ENCODE measurements at places on chromosomes 16 and 17.

GRCh38 chr16:81758376-81758775, 20.7 kb upstream of the PLCG2 start:
- DNase-seq: no peak

DNA sequence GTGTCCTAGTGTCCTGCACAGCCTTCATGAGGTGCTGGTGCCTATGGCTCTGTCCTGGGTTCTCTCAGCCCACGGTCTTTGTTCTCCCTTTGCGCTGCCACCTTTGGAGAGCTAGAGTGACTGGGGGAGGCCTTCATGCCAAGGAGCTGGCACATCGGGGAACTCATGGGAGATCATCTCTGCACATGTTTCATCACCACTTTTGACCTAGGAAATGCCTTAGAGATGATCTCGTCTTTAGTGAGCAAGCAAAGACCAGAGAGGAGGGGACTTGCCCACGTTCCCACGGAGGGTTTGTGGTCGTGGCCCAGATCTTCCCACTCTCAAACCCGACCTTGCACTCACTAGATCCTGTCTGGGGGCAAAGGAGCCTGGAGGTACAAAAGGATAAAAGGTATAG, 23.5 kb downstream of the TBX4 start:
- no peak for DNase-seq

GRCh38 chr17:78206298-78206697, 7.8 kb upstream of the BIRC5 start:
- DNase-seq: no peak

DNA sequence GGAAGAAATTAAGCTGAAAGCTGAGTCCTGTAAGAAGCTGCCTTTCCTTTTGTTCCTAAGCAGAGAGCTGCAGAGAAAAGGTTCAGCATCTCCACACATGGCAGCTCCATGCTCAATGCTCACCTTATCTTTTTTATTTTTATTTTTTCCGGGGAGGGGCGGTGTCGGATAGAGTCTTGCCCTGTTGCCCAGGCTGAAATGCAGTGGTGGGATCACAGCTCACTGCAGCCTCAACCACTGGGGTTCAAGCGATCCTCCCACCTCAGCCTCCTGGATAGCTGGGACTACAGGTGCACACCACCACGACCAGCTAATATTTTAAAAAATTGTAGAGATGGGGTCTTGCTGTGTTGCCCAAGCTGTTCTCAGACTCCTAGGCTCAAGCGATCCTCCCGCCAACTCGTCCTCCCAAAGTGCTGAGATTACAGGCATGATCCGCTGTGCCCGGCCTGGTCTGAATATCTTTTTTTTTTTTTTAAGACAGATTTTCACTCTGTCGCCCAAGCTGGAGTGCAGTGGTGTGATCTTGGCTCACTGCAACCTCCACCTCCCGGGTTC, 28.3 kb upstream of the CIBAR2 start:
- no peak for DNase-seq

DNA sequence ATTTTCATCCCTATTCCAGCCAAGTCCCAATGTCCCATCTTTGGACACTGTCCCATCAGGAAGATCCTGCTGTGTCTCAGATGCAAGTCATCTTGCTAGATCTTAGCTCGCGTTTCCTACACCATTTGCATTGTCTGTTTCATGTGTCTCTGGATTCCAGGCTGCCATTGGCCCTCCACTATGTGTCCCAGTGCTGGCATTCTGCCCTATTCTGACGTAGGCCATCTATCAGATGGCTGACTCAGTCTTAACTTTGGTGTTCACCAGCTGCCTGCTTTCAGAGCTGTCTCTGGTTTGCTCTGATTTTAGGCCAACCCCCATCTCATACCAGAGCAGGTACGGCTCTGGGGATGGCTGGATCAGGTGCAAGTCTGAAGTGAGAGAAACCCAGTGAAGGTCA, 300.9 kb upstream of the ASIC2 start:
- DNase-seq: no peak

- DNase-seq: no peak
Observed at GRCh38 chr16:66065925-66066324, 300.6 kb upstream of the CDH5 start.

GRCh38 chr16:1929578-1930337, 11.5 kb upstream of the HS3ST6 start:
- DNase-seq: peak; percentile 24

GRCh38 chr17:42251115-42251514, 25.1 kb downstream of the STAT5B start:
- no peak for DNase-seq

- no peak for DNase-seq
Observed at GRCh38 chr17:79618383-79619067, 7.7 kb upstream of the RBFOX3 start.

GRCh38 chr17:1366234-1366633, 33.8 kb downstream of the YWHAE start:
- no peak for DNase-seq

DNA sequence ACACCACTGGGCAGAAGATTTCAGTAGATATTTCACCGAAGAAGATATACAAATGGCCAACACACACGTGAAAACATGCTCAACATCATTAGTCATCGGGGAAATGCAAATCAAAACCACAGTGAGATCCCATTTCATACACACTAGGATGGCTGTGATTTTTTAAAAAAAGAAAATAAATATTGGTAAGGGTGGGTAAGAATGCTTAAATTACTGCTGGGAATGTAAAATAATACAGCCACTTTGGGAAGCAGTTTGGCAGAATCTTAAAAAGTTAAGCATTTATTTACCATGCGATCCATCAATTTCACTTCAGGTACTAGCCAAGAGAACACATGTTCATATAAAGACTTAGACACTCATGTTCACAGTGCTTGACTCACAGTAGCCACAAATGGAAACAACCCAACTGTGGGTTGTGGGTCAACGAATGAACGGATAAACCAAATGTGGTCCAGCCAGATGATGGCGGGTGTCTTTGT, 6.5 kb upstream of the C16orf74 start:
- DNase-seq: no peak

DNA sequence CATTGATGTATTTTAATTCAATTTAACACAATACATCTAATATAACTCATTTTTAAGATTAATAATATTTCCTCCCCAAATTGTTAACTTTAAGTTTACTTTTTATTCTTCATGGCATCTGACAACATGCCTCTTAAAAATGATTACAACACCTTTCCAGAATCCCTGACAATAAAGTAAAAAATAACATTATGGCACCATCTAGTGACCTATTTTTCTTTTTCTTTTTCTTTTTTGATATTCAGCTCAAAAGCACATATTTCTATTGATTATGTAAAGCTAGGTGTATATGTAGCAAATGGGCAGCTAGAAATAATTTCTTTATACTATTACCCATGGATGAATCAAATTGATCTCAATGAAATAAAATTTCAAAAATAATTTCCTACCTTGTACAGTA, 834.3 kb upstream of the CDH8 start:
- no peak for DNase-seq

DNA sequence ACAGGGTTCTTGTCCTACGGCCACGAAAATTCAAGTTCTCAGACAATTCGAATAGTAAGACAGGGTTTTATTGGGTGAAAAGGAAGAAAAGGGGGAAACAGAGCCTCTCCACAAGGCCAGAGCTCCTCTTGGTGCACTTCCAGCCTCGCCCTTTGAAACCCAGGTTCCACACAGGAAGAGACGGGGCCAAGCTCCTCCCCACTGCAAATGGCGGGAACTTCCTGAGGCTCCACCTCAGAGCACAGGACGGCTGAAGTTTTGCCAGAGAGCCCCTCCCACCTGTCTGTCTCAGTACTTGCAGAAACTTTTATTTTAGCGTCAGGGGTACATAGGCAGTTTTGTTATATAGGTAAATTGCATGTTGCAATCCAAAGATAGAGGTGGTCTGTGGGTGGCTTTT, 165.7 kb upstream of the CDH8 start:
- no peak for DNase-seq

DNA sequence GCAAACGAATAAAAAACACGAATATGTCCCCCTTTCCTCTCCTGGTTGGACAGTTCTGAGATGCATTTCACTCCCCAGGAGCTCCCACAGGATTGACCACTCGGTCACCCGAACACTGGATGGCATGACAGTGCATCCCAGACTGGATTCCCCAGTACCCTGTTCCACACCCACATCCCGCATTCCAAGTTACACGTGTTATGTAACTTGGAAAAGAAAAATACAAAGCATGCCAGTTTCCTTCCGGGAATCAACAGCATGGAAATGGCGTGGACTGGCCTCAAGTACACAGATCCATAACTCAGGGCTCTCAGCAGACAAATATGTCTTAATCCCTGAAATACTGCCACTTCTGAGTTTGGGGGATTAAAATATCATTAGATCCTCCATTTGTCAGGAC, 12.6 kb upstream of the KLHL36 start:
- DNase-seq: no peak

DNA sequence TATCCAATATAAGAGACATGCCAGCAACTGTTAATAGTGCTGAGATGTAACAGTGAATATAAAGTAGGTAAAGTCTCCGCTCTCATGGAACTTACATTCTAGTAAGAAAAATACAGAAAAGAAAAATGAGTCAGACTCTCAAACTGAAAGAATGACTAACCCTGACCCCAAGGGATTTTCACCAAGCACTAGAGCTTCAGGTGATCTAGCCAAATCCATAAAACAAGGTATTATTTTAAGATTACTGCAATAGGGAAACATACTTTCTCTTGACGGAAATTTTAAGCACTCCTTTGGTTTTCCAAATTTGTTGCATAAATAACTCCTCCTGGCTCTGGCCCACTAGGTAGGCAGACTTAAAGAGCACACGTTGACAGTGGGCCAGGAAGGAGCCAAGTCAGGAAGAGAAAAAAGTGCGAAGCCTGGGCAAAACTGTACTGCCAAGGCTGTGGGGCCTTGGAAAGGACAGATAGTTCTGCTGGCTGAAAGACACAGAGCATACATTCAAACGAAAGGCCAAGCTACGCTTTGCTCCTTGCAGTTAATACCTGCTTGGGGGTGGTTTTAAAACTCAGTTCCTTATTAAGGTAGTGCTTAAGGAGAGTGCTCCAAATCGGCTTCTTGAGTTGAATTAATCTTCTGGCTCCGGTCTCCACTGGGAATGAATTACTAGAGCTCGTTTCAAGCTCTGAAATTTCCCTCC, 1.4 kb downstream of the GOT2 start:
- no peak for DNase-seq

DNA sequence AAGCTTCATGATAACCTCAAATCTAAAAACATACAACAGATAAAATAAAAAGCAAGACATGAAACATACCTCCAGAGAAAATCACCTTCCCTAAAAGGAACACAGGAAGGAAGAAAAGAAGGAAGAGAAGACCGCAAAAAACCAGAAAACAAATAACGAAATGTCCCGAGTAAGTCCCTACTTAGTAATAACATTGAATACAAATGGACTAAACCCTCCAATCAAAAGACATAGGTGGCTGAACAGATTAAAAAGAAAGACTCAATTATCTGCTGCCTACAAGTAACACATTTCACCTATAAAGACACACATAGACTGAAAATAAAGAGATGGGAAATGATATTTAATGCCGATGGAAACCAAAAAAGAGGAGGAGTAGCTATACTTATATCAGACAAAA, 6.2 kb downstream of the FBXO39 start:
- no peak for DNase-seq

DNA sequence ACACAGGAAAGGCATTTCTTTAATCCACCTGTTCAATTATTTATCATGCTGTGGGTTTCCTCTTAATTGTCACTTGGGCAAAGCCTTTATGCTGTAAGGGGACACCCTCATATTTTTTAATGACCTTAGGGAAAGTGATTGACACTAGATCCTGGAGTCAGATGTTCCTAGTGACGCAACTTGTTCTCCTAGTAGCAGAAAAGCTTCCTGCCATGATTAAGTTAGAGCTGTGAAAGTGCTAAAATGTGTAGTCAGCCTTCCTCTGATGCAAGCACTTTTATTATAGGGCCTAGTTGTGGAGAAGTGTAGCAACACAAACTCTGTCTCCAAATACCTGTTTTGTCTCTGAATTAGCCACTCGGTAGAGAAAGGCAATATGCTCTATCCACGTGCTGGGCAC, 12.3 kb downstream of the TMEM100 start:
- DNase-seq: no peak

DNA sequence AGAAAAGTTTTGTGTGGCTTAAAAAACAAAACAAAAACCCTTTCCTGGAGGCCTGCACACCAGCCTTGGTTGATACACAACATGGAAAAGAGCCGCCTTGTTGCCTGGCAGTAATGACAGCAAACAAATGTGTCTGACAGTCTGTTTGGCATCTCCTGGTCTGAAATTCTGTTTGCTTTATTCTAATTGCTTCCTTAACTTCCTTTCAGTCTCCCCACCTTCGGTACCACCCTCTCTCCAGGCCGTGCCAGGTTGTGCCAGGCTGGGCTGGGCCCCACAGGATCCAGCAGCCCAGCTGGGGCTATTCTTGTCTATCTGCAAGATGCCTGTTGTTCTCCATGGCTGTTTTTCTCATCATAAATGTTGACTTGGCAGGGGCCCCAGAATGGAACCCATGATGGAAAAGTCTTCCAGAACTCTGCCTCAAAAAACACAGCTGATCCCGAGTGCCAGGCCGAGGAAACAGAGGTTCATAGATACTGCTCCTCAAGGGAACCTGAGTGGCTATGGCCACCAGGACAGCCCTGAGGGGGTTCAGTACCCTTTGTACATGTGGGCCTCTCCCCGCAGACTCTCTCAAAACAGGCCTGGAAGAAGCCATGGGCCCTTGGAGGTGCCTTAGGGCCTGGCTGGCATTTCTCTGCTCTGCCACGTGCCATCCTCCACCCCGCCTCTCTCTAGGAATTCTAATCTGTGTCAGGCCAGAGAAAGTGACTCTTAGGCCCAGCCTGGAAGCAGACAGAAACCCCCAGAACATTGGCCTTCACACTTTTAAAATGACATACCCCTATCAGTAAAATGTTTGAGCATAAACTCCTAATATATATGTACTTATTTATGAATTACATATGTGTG, 50.5 kb downstream of the YPEL2 start:
- peak; percentile 59 for DNase-seq

DNA sequence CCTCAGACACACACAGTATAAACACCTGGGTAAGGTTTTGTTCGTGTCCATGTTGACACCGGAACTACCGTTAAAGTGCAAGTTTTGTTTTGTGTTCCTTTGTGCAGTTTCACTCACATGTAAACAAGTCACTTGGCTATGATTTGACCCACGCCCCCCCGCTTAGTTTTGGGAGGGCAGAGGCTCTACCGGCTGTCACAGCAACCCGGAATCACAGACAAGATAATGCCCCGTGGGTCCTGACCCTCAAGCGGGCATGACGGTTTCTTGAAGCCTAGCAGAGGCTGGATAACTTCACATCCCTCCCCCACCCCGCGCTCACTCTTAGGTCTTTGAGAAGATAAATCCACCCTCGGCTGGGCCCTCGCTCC, 1.7 kb downstream of the RASD1 start:
- no peak for DNase-seq

- no peak for DNase-seq
Observed at GRCh38 chr17:68184816-68185436, 62.9 kb upstream of the AMZ2 start.

GRCh38 chr17:45334231-45334630, 17.4 kb upstream of the MAP3K14 start:
- no peak for DNase-seq

GRCh38 chr17:5431949-5432556, 6.9 kb downstream of the C1QBP start:
- no peak for DNase-seq

GRCh38 chr17:45342306-45342705, 25.5 kb upstream of the MAP3K14 start:
- DNase-seq: no peak

- DNase-seq: no peak
Observed at GRCh38 chr16:12488371-12488770, 315.3 kb downstream of the CPPED1 start.
